Hair follicular keratinocyte (primary cell): ENCODE measurements at places on chromosomes 5 and 9. TPM values are rescaled to one million over a fixed set of nuclear protein-coding genes. Genes with fewer than 3 reads are reported as not detected.

TMEFF1 gene
- 0.11 and 0.62 TPM in 2 replicates for total RNA-seq

LCN12 gene
- not detected in 2 replicates for total RNA-seq

LVRN gene
- not detected in 2 replicates for total RNA-seq

TMEM252 gene
- not detected in 2 replicates for total RNA-seq

PRLR gene
- not detected in 2 replicates for total RNA-seq

PCDHGA9 gene
- 0.53 and 0.70 TPM in 2 replicates for total RNA-seq

TSLP gene
- total RNA-seq = 0.23 and 0.78 TPM in 2 replicates

LCN1 gene
- not detected in 2 replicates for total RNA-seq

BASP1 gene
- 154 and 155 TPM in 2 replicates for total RNA-seq

EDIL3 gene
- total RNA-seq = under 0.01 and 0.30 TPM in 2 replicates

STK32A gene
- total RNA-seq = under 0.01 TPM in 1 of 2 replicates, not detected in the other

CMYA5 gene
- under 0.01 TPM in 1 of 2 replicates, not detected in the other for total RNA-seq

C5orf58 gene
- total RNA-seq = not detected in 2 replicates

ACSL6 gene
- total RNA-seq = 0.39 TPM in 1 of 2 replicates, not detected in the other

OR13C2 gene
- not detected in 2 replicates for total RNA-seq

CCL27 gene
- total RNA-seq = not detected in 2 replicates

DMGDH gene
- total RNA-seq = not detected in 2 replicates

GIN1 gene
- 2.0 and 13.6 TPM in 2 replicates for total RNA-seq

SLC36A3 gene
- not detected in 2 replicates for total RNA-seq

IL9 gene
- not detected in 2 replicates for total RNA-seq

KIAA1958 gene
- 0.78 and 1.3 TPM in 2 replicates for total RNA-seq

CARD6 gene
- total RNA-seq = 2.7 and 5.3 TPM in 2 replicates

ZNF484 gene
- 3.6 and 4.3 TPM in 2 replicates for total RNA-seq

SPATA31E1 gene
- not detected in 2 replicates for total RNA-seq

PRR7 gene
- total RNA-seq = 22.4 and 35.6 TPM in 2 replicates

ERGIC1 gene
- 74.6 and 87.1 TPM in 2 replicates for total RNA-seq

SPZ1 gene
- not detected in 2 replicates for total RNA-seq

GABRA1 gene
- not detected in 2 replicates for total RNA-seq

OR1Q1 gene
- total RNA-seq = not detected in 2 replicates

NOXA1 gene
- total RNA-seq = 0.31 TPM in 1 of 2 replicates, not detected in the other

IFNK gene
- total RNA-seq = 2.2 and 4.3 TPM in 2 replicates
